Thoracic aorta (tissue), 2 donors: ENCODE measurements at places on chromosomes 2 and 18. TPM values are rescaled to one million over a fixed set of nuclear protein-coding genes. Genes with fewer than 3 reads are reported as not detected.

Gene C2orf74
- 12.7 TPM for total RNA-seq

Gene FEZ2
- 42.0 TPM for total RNA-seq

Gene SRD5A2
- total RNA-seq, result not detected

Gene TMEM237
- total RNA-seq, result 43.2 TPM

Gene FHL2
- 107 TPM for total RNA-seq

Gene MYCN
- 0.21 TPM for total RNA-seq

Gene ASB18
- not detected for total RNA-seq

Gene DAW1
- total RNA-seq, result 1.2 TPM

Gene ANKRD23
- total RNA-seq, result 8.4 TPM

Gene ANKRD53
- total RNA-seq, result 4.6 TPM

Gene PROKR1
- not detected for total RNA-seq

Gene DSEL
- total RNA-seq, result 34.1 TPM

Gene NCK2
- total RNA-seq, result 50.0 TPM

Gene GATA6
- 92.7 TPM for total RNA-seq

Gene PPIG
- total RNA-seq, result 30.9 TPM

Gene SLC4A3
- 6.5 TPM for total RNA-seq

Gene MROH2A
- not detected for total RNA-seq

Gene SOWAHC
- total RNA-seq, result 29.4 TPM

Gene CPLX4
- total RNA-seq, result not detected

Gene GAREM2
- total RNA-seq, result 2.3 TPM

Gene HOXD9
- total RNA-seq, result 1.4 TPM

Gene SPATS2L
- total RNA-seq, result 90.3 TPM

Gene C2orf78
- not detected for total RNA-seq

Gene APCDD1
- 38.2 TPM for total RNA-seq

Gene STPG4
- not detected for total RNA-seq

Gene ONECUT2
- total RNA-seq, result not detected

Gene RAD51AP2
- not detected for total RNA-seq

Gene SCN3A
- 8.3 TPM for total RNA-seq

Gene CRYBA2
- not detected for total RNA-seq

Gene THSD7B
- total RNA-seq, result 0.95 TPM
